Osteoblast (primary cell): ENCODE measurements at places on chromosomes 16 and 17. TPM values are rescaled to one million over a fixed set of nuclear protein-coding genes. Genes with fewer than 3 reads are reported as not detected.

Gene TBC1D3
- total RNA-seq = not detected in 2 replicates

Gene KRTAP4-6
- total RNA-seq = not detected in 2 replicates

- no peak for DNase-seq
Observed at GRCh38 chr17:16989230-16989952, 17.5 kb upstream of the TNFRSF13B start.

DNA sequence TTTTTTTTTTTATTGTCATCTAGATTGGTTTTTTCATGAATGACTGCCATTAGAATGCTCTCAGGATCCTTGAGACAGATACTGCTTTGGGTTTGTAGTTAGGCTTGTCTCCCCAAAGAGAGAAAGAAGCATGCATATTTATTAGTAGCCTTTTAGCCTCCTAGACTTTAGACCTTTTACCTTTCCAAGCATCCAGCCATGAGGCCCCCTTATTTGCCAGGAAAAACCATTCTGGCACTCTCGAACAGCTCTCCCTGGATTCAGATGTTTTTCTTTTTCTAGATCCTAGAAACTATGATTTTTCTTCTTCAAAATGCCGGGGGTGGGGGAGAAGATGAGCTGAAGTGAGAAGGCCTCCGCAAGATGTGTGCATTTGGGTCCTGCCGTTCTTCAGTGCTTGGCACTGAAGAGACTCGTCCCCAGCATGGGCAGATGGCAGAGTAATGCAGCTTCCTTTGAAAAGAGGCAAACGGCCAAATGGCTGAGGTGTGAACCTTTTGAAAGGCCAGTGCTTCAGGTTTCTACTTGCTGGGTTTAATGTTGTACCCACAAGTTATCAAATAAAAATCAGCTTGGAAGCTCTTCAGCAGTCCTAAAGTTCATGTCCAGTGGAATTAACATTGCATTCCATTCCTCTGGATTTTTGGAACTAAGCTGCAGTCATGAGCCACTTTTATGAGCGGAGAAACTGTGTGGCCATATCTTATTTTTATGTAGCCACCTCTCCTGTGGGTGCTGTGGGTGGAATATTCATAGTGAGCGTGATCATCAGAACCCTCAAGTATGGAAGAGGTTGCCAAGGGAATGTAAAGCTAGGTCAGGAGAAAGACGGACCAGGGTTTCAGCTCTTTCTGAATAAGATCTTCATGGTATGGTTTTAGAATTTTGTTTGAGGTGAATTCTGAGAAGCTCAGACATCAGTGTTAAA is 7.2 kb downstream of the SOCS7 start:
- DNase-seq = no peak

DNA sequence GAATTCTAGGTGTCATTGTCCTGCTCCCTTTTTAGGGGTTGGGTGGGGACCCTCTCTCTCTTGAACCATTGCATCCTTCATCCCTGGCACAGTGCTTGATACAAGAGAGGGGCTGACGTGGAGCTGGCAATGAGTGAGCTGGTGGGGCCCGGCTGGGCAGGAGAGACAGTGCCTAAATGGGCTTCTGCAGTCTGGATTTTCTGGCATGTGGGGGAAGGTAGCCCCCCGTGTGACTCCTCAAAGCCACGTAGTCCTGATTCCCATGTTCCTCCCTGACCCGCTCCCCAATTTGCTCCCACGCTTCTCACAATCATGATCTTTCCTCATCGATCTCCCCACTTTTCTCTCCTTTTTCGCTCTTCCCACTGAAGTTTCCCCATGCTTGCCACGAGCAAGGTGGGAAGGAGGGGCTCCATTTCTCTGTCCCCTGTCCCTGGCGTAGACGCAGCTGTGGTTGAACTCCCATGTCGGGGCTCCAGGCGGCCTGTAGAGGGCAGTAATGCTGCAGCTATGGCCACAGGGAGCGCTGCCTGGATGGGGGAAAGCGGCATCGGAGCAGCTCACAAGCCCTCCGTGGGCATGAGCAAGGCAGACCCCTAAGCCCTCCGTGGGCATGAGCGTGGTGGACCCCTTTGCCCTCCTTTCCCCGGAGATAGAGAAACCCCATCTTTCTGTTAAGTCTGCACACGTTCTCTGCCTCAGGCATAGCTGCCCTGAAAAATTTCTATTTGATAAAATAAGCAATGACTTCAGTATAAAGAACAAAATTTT is 47.5 kb downstream of the HAPSTR1 start:
- peak; percentile 93 for DNase-seq

- DNase-seq = peak; percentile 94
Observed at GRCh38 chr16:87324411-87325275, 7.5 kb upstream of the C16orf95 start.

DNA sequence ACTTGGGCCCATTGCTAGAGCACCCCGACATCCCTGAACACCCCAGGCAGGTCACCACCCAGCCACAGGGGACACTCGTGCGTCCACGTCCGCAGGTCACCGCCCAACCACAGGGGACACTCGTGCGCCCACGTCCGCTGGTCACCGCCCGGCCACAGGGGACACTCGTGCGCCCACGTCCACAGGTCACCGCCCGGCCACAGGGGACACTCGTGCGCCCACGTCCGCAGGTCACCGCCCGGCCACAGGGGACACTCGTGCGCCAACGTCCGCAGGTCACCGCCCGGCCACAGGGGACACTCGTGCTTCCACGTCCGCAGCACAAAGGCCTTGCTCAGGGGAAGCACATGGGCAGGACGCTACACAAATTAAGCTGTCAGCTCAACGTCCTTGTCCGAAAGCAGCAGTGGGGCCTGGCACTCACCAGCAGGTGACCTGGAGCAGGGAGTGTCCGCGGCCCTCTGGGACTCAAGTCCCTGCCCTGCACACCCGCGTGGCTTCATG is 17.7 kb downstream of the GALNS start:
- DNase-seq = no peak

- DNase-seq = peak; percentile 23
Observed at GRCh38 chr17:1905190-1905913, 75.5 kb downstream of the RPA1 start.

Gene DNAAF1
- total RNA-seq = 0.29 and 0.36 TPM in 2 replicates

Gene PLXDC1
- 2.9 and 3.8 TPM in 2 replicates for total RNA-seq

GRCh38 chr16:67444259-67445125 is 13.6 kb downstream of the HSD11B2 start:
- peak; percentile 96 for DNase-seq

DNA sequence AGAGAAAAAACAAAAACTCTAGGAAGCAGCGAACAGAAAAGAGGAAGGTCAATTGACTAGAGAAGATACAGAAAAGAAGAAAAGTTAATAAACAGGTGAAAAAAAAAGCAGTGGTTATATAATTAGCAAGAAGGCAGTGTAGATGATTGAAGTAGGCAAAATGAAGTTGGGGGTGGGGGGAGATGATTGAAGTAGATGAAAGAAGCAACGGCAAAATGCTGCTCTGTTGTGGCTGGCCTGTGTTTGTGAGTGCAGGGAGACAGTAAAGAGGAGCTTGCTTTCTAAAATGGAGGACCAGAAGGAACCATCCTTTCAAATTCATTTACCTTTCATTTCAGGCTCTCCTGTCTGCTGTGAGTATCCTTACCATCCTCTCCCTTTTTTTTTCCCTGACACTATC is 3.6 kb downstream of the EVI2B start:
- no peak for DNase-seq

GRCh38 chr16:65422934-65423333 is 301.1 kb upstream of the CDH11 start:
- no peak for DNase-seq

Gene TP53TG3F
- not detected in 2 replicates for total RNA-seq

DNA sequence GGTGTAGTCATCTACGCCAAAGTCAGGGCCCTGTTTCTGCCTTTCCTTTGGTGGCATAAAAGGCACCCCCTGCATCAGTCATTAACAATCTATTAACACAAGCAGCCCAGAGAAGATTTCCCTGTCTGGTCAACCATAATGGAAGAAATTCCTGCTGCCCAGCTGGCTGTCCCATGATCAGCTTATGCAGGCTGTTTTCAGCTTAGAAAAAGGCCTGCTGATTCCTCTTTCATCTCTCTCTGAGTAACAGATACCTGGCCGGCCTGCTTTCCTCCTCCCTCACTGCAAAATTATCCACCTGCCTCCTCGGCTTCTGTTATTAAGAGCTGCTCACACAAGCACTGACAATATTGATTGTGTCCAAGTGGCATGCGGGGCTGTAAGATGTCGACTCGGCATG is 70.3 kb upstream of the MMP2 start:
- no peak for DNase-seq

Gene ATF7IP2
- 8.0 and 11.2 TPM in 2 replicates for total RNA-seq

DNA sequence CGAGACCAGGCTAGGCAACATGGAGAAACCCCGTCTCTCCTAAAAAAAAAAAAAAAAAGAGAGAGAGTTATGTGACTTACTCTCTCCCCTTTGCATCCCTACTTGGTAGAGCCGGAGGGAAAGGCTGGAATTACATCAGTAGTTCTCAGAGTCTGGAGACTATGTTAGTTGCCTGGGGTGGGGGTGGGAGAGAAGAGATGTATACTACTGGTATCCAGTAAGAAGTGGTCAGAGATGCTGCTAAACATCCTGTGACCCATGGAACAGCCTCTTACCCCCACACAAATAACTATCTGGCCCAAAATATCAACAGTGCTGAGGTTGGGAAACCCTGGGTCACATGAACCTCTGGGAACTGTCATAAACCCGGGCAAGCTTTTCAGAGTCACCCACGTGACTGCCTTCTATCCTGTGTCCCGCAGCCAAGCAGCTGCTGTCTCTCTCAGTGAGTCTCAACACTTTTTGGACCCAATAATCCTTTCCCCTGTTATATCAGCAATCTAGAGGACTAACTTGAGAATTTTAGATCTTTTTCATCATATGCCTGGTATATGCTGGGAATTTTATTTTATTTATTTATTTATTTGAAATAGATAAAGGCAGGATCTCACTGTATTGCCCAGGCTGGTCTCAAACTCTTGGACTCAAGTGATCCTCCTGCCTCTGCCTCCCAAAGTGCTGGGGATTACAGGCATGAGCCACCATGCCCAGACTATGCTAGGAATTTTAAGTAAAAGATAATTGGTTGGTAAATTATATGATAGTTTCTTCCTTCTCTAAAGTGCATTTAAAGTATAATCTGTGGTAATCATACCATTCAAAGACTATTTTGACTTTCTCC is 8.7 kb downstream of the EIF1 start:
- DNase-seq = peak; percentile 62

Gene ATAD5
- total RNA-seq = 1.5 and 1.8 TPM in 2 replicates

GRCh38 chr16:17313085-17313611 is 157.6 kb downstream of the XYLT1 start:
- DNase-seq = no peak

Gene GNGT2
- total RNA-seq = not detected in 2 replicates

Gene PITPNM3
- total RNA-seq = 1.8 TPM in 2 replicates

Gene CCT6B
- 5.9 and 6.2 TPM in 2 replicates for total RNA-seq

DNA sequence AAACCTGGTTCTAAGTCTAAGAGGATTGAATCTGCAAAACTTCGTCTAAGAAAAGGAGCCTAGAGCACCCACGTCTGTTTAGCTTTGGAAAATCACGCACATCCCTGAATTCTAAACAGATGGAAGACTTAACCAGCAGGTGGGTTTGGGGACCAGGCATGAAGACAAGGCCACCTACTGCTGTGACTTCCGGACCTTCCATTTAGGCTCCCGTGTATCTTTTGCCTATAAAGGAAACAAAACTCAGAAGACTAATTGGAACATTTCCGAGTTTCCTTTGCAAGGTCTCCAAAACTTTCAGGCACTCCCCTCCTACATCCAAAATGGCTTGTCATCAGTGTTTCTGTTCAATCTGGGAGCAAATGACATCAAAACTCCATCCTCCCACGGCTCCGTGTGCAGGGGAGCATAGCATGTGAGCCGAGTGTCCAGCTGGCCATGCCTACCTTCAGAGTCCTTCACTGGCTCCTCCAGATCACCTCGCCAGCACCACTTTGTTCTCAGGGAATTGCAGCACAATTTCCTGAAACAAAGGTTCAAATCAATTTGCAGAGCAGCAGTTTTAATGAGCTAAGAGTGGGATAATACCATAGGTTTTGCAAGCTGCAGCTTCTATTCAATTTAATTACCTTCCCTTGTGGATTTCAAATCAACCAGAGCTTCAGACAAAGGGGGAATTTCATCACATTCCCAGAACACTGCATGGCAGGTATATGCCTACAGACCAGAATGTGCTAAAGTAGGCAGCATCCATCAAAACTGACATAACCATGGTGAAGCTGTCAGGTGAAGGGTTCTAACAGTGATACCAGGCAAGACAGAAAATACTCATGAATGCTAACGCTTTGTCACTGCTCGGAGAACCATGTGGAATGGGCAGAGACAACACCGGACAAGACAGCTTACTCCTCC is 23.5 kb downstream of the CACNG1 start:
- DNase-seq = no peak

GRCh38 chr17:38914741-38915638 is 10.4 kb upstream of the LASP1NB start:
- DNase-seq = no peak
